ENCODE measurements at places on chromosomes 4 and X.

DNA sequence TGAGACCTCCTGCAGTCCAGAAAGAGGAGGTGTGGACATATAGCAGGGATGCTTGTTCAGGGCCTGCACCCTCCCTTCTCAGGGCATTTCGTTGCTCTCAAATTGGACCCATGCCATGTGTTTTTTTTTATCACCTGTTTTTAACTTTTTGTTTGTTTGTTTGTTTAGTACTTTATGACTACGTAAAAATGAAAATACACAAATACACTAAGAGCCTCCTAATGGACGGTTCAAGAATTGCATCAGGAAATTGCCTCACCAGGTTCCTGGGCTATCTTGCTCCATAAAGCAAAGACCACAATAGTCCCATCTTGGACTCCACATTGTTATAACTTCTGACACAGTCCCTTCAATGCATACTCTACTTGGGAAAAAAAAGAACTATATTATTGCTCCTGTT lies 1685.9 kb upstream of the TENM3 start:
- DNase-seq, result no peak

DNA sequence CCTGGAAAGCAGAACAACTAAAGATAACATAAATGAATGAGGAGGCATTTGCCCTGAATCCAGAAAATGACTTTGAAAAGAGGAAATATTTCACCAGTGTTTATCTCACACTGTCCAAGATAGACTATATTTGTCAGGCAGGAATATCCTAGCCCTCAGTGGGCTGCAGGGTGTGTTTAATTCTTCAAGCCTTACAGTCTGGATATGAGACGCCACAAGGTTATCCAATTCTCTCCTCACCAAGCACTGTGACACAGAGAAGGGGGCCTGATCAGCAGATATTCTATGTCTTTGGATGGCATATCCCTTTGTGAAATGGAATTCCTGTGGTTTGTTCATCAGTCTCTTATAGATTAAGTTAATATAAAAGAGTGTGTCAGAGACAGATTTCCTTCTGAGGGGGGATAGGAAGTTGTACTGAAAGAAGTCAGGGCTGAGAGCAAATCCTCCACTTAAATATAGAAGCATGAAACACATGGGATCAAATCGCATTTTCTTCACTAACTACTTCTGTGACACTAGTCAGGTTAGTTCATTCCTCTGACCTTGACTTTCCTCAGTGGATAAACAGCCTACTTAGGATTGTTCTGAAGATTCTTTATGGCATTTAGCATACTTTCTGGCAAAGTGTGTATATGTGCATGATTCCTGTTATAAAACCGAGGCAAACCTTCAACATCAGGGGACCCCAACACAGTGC lies 6.8 kb upstream of the G3BP2 start:
- DNase-seq, result no peak

- no peak for DNase-seq
Measured at GRCh38 chrX:126670258-126670657, 117.6 kb upstream of the DCAF12L1 start.

DNA sequence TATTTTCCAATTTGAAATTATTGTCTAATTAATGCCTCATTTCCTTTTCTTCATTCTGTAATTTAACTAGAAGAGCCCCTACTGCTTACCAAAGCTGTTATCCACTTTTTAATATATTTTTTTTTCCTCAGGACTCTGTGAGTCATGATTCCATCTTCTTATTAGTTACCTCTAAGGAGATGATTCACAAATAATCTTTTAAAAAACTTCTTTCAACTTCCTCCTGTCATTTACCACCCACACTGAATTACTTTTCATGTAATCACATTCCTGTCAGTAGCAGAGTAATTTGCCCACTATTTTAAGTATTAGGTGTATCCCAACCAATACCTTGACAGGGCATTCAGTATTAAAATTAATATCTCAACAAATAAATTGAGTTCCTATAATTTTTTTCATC lies 470.9 kb upstream of the ADGRL3 start:
- DNase-seq, result no peak

DNA sequence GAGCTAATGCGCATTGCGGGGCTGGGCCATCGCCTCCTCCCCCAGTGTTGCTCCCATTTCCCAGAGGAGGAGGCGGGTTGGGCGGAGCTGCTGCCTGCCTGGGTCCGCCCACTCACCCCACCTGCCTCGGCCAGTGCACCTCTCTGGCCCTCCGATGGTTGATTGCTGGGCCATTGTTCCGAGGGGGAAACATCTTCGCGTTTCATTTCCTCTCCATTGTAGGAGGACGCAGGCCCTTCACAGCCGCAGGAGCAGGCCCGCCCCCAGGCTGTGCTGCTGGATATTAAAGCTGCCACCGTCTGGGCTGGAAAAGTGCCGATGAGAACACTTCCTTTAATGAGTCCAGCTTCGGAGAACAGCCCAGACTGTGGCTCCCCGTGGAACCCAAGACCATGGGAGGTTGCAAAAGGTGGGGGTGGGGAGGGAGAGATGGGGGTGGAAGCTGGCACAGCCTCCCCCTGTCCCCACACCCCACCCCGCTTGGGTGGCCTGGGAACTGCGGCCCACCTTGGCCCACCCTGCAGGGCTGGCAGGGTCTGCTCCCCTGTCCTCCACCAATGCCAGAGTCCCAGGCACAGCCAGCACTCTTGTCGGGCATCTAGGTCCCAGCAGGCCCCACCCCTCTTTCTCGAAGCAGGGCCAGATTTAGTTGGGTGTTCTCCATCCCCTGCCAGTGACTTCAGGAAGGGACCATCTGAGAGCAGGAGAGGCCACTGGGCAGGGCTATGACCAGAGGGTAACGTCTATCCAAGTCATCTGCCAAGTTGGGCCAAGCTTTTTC lies 96.6 kb downstream of the ADRA2C start:
- no peak for DNase-seq

GRCh38 chr4:183600189-183600685 lies 58.7 kb downstream of the RWDD4 start:
- DNase-seq, result no peak

- DNase-seq, result no peak
Measured at GRCh38 chrX:126338916-126339315, 172.8 kb upstream of the DCAF12L2 start.

GRCh38 chr4:22458098-22458497 lies 57.8 kb downstream of the ADGRA3 start:
- no peak for DNase-seq

- no peak for DNase-seq
Measured at GRCh38 chr4:56575820-56576429, 70.3 kb downstream of the ARL9 start.

DNA sequence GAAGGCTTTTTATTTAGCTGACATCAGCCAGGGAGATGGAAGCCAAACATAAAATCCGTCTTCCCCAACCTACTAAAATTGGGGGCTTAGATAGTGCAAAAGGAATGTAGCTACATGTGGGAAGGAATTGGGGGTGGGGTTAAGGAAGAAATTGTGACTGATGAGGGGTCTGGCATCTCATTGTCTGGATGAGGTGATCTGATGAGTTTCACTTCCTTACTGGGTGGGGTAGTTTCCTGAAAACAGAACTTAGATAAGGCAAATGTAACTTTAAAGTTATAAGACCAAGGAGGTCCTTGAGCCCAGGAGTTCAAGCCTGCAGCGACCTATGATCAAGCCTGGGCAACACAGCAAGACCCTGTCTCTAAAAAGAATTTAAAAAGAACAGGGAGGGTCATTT lies 105.5 kb upstream of the NEIL3 start:
- DNase-seq, result no peak

GRCh38 chr4:70613306-70614183 lies 15.0 kb upstream of the ENAM start:
- no peak for DNase-seq

DNA sequence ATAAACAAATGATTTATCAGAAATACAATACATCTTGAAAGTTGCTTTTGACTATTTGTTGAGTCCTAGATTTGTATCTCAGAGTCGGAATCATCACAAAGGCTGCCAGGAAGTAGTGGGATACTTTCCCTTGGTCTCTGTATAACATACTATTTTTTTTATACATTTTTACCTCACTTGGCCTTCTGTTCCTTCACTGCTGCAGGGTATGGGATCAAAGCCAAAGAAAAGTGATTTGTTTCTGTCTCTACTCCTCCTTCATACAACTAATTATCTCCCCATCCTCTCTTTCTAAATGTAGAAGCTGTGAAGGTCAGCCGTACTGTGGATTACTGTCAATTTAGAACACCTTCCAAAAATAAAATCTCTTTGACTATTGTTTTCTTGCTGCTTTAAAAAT lies 24.9 kb downstream of the PALLD start:
- DNase-seq, result no peak

DNA sequence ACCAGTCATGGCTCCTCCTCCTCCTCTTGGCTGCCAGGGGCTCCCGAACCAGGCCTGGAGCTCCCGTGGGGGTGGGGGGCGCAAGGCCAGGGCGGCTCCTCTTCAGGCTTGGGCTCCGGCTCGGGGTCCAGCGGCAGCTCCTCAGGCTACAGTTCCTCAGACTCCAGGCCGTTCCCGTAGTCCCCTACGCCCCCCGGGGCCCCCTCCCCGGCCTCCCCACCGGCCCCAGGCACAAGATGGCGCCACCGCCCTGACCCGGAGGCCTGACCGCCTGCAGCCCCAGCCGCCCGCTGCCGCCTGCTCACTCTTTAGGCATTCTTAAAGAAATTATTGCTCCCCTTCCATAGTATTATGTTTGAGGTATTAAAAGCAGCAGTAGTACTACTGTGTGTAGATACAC lies 54.5 kb downstream of the TAF1 start:
- DNase-seq, result no peak

DNA sequence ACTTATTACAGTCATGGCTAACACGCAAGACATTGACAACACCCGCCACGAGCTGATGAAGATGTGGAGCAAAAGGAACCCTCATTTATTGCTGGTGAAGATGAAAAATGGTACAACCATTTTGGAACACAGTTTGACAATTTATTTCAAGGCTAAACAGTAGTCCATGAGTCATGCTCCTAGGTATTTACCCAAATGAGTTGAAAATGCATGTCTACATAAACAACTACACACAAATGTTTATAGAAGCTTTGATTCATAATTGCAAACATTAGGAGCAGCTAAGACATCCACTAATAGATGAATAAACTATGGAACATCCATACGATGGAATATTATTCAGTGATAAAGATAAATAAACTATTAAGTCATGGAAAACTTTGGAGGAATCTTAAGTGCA lies 580.1 kb downstream of the RAPGEF2 start:
- no peak for DNase-seq

GRCh38 chr4:118206627-118207026 lies 146.2 kb downstream of the PRSS12 start:
- DNase-seq, result no peak

DNA sequence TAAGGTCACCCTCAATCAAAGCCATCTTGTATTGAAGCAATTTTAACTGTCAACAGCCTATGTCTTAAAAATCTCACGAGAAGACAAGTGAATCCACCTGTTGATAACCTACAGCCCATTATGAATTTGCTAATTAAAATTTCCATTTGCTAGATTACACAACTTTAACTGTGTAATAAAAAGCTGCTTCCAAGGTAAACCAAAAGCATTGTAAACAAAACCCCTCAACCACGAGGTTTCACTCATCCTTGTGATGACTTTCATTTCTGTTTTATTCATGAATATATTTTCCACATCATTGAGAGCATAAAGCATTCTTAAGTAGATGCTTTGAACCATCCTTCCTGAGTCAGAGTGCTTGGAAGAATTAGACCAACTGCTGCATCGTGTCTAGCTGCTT lies 217.5 kb upstream of the GYPA start:
- no peak for DNase-seq

- DNase-seq, result no peak
Measured at GRCh38 chr4:57095245-57095644, 14.9 kb downstream of the IGFBP7 start.

DNA sequence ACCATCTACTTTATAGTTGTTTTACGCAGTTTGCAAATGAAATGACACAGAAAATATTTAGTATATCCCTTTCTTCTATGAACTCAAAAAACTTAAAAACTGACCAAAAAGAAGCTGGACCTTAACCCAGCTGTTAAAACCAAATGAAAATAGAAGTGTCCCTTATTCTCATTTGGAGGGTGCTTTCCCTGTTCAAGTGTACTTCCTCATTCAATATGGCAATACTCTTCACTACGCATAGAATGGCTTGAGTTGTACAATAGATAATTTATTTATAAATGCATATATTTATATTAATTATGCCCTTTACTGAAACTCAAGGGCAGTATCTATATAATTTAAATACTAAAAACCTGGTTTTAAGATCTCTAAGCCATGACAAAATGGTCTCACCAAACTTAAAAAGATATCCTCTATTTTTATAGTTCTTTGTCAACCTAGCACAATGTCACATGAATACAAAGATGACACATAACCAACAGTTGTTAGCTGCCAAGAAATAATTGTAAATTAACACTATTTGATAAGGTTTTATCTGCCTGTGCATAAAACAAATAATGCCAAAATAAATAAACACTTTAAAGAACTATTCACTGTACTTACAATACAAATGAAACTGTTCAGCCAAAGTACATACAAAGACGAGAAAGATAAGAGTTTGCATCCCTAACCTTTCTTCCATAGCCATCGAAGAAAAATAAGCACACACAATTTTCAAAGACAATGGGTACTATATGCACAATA lies 25.2 kb downstream of the YTHDC1 start:
- DNase-seq, result no peak

- no peak for DNase-seq
Measured at GRCh38 chr4:86302251-86302650, 57.6 kb downstream of the MAPK10 start.

DNA sequence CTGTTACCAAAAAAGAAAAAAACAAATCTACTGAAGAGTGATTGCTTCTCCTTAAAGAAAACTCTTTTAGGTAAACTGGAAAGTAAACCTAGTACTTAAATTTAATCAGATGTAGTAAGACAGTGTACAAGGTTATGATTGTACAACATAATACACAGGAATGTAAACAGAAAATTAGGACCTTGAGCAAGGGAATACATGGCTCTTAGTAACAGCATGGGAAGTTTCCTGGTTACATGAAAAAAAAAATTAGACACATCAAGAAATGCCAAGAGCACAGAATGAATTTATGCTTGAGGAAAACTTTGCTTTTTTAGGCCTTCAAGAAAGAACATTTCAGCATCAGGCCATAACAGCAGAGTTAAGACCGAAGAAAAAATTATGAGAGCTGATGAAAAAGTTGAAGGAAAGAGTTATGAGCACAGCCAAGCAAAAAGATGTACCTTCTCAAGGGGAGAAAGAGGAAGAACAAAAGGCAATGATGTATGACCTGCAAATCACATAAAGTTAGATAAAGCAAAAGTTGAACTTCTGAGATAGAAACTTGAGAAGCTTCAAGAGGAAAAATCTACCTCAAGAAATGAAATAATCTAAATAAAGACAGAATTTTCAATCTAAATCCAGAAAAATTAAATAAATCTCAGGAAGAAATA lies 311.6 kb downstream of the GALNTL6 start:
- no peak for DNase-seq

- no peak for DNase-seq
Measured at GRCh38 chr4:177190995-177191580, 118.6 kb upstream of the NEIL3 start.

Data from activated naive CD8-positive, alpha-beta T cell treated with anti-CD3 and anti-CD28 coated beads, Interleukin-2, amount 50 U/mL, for 16 hours (primary cell).